ENCODE measurements at places on chromosomes 4 and X. TPM values are rescaled to one million over a fixed set of nuclear protein-coding genes. Genes with fewer than 3 reads are reported as not detected.

DNA sequence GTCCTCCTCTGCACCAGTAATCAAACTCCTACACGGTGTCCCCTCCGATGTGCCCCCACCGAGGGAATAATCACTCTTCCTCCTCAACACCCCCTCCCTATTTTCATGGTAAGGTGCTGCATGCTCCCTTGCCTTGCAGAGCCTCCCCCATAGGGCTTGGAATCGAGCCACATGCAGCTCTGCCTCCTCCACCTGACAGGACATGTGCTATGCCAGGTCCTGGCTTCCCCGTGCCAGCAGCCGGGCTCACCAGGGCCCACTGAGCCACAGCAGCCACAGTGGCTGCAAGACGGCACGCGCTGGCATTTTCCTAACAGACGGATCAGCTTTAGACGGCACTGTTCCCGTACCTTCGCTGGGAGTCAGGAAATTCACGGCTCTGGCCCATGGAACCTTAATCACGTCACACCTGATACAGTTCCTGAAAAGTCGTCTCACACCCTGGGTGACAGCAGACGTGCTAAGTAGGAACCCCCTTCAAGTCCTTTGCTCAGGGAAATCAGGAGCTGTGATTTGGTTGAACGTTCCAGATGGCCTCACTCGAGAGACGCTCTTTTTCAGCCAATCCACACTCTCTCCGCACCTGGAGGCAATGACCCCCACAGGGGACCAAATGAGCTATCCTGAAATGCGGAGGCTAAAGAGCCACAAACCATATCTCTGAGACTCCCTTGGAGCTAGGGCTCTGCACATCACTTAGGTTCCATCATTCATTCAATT lies 63.2 kb downstream of the JAKMIP1 start:
- no peak for DNase-seq
- no peak overlapping the region for H3K4me3 ChIP-seq
- no peaks in the 10 kb centered on the region for H3K4me1 ChIP-seq
- H3K36me3 ChIP-seq = no peaks in the 10 kb centered on the region

- H3K4me1 ChIP-seq = no peaks in the 10 kb centered on the region
- H3K36me3 ChIP-seq = peaks cover 41% of the 10 kb centered on the region
- no peak for DNase-seq
- no peak overlapping the region for H3K4me3 ChIP-seq
- H3K27me3 ChIP-seq = no peaks in the 10 kb centered on the region
Observed at GRCh38 chrX:136228839-136229207, 22.4 kb downstream of the MAP7D3 start.

- no peak overlapping the region for H3K4me3 ChIP-seq
- H3K36me3 ChIP-seq = no peaks in the 10 kb centered on the region
- no peaks in the 10 kb centered on the region for H3K4me1 ChIP-seq
- no peak overlapping the region for H3K27ac ChIP-seq
- no peaks in the 10 kb centered on the region for H3K27me3 ChIP-seq
- DNase-seq = no peak
Observed at GRCh38 chrX:81336455-81337152, 134.7 kb downstream of the SH3BGRL start.

DNA sequence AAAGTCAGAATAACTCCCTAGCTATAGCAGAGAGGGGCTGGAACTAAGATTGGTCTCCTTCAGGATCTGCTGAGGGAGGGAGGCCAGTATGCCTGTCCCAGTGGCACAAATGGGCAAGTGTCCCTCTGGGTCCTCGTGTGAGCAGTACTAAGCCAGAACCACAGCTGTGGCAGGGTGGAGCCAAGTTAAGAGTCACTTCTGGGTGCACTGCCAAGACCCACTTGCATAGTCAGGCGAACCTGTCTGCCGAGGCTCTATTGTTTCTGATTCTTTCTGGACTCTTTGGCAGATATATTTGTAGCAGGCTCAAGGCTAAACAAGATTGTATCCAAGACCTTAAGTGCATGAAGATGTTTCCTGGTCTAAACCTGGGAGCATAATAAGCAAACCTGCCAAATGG lies 1123.7 kb upstream of the POU3F4 start:
- no peaks in the 10 kb centered on the region for H3K36me3 ChIP-seq
- H3K27me3 ChIP-seq = no peaks in the 10 kb centered on the region
- no peak overlapping the region for H3K27ac ChIP-seq

- DNase-seq = no peak
- no peaks in the 10 kb centered on the region for H3K27me3 ChIP-seq
- peak overlapping the region; percentile 57 for H3K27ac ChIP-seq
- H3K4me1 ChIP-seq = peaks cover 5% of the 10 kb centered on the region
Observed at GRCh38 chr4:73919691-73920090, 50.5 kb downstream of the CXCL1 start.

DNA sequence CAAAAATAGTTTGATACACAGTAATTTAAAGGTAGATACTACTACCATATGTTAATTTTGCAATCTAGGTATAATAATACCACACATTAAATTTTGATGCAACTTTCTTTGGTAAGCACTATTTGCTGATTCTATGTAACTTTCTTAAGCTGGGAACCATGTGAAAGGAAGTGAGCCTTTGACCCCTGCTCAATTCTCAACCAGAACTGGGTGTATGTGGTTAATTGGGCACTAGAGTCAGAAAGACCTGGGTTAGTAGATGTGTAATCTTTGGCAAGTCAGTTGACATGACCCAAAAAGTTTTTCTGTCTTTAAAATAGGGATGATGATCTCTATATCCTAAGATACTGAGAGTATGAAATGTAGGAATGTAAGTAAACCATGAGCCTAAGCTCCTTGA lies 22.4 kb downstream of the TLR2 start:
- no peaks in the 10 kb centered on the region for H3K27me3 ChIP-seq
- H3K36me3 ChIP-seq = no peaks in the 10 kb centered on the region
- DNase-seq = no peak

Gene TLR6
- 1.1 TPM for total RNA-seq

- H3K4me1 ChIP-seq = no peaks in the 10 kb centered on the region
- no peak for DNase-seq
- no peak overlapping the region for H3K27ac ChIP-seq
- H3K36me3 ChIP-seq = no peaks in the 10 kb centered on the region
Observed at GRCh38 chr4:150323406-150324325, 245.4 kb downstream of the DCLK2 start.

DNA sequence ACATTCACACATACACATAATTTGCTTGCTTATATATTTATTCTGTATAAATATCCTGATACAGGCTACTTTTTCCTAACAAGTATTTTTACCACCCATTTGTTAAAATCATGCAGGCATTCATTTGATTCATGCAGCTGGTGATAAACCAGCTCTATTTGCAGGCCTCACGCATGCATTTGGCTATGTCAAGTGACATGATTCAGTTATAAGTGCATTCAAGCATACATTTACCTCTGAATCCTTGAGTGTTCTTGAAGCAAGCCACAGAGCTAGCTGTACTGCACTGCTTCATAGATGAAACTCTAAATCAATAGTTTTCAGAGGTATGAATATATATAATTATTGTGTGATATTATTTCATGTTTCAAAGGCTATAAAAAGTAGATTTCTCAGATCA lies 544.0 kb upstream of the AGA start:
- H3K4me1 ChIP-seq = no peaks in the 10 kb centered on the region
- no peak for DNase-seq
- no peaks in the 10 kb centered on the region for H3K27me3 ChIP-seq
- no peak overlapping the region for H3K27ac ChIP-seq
- no peak overlapping the region for H3K4me3 ChIP-seq

- no peaks in the 10 kb centered on the region for H3K27me3 ChIP-seq
- no peak overlapping the region for H3K27ac ChIP-seq
- no peaks in the 10 kb centered on the region for H3K36me3 ChIP-seq
- H3K4me3 ChIP-seq = no peak overlapping the region
- DNase-seq = no peak
Observed at GRCh38 chr4:158182736-158183135, 9.9 kb upstream of the GASK1B start.

GRCh38 chr4:105215609-105216313 lies 69.1 kb downstream of the TET2 start:
- no peak overlapping the region for H3K27ac ChIP-seq
- no peaks in the 10 kb centered on the region for H3K4me1 ChIP-seq
- no peaks in the 10 kb centered on the region for H3K27me3 ChIP-seq
- no peak for DNase-seq

GRCh38 chr4:38859501-38859900 lies 2.9 kb upstream of the TLR6 start:
- H3K27ac ChIP-seq = no peak overlapping the region
- H3K4me3 ChIP-seq = no peak overlapping the region
- peaks cover 19% of the 10 kb centered on the region for H3K4me1 ChIP-seq
- DNase-seq = no peak
- H3K27me3 ChIP-seq = no peaks in the 10 kb centered on the region
- no peaks in the 10 kb centered on the region for H3K36me3 ChIP-seq

DNA sequence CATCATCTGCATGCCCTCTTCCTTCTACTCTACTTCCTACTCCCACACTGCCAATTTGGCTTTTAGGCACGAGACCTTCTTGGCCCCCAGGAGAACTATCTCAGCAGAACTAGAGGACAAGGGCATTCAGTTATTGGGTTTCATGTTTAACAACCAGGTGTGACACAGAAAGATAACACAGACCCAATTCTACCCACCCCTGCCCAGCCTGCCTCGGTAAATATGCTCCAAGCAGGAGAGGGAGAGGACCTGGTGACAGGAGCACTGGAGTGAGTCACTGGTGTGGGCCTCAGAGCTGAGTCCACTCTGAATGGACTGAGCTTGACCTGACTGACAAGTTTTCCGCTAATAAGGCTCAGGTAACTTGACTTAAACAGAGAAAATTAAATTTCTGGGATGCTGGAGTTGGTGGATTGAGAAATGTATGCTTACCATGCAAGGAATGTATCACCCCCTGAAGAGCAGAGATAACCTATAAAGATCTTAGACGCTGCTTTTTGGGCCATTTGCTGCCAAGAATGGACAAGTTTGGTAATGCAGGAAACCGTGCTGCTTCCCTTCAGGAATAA lies 52.5 kb downstream of the CASP3 start:
- H3K36me3 ChIP-seq = no peaks in the 10 kb centered on the region
- no peak overlapping the region for H3K4me3 ChIP-seq
- no peak for DNase-seq

- H3K27me3 ChIP-seq = no peaks in the 10 kb centered on the region
- no peak overlapping the region for H3K27ac ChIP-seq
- no peaks in the 10 kb centered on the region for H3K4me1 ChIP-seq
- no peak for DNase-seq
- no peak overlapping the region for H3K4me3 ChIP-seq
- no peaks in the 10 kb centered on the region for H3K36me3 ChIP-seq
Observed at GRCh38 chr4:1623400-1623799, 60.7 kb downstream of the FAM53A start.

Gene BEX5
- total RNA-seq = 0.21 TPM

Gene CENPVL1
- total RNA-seq = not detected

Gene ITGB1BP2
- 1.4 TPM for total RNA-seq

Gene MAGEA2
- total RNA-seq = 0.28 TPM

DNA sequence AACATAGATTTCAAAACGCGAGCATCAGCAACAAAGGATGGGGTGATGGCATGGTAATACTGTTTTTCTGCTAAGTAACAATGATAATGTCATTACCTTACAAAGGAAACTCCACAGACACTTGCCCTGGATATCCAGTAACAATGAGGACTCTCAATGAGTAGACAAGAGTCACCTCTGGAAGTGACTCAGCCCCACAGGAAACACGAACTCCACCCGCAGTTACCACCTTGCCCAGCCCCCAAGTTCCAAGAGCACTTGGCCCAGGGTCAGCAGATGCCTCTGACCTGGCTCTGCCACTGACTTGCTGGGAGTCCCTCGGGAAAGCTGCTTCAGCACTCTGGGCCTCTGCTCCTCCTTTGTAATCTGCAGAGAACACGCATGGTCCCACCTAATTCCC lies 110.3 kb upstream of the MAP3K15 start:
- H3K4me3 ChIP-seq = no peak overlapping the region
- no peak for DNase-seq
- no peaks in the 10 kb centered on the region for H3K27me3 ChIP-seq

Gene TKTL2
- total RNA-seq = not detected

DNA sequence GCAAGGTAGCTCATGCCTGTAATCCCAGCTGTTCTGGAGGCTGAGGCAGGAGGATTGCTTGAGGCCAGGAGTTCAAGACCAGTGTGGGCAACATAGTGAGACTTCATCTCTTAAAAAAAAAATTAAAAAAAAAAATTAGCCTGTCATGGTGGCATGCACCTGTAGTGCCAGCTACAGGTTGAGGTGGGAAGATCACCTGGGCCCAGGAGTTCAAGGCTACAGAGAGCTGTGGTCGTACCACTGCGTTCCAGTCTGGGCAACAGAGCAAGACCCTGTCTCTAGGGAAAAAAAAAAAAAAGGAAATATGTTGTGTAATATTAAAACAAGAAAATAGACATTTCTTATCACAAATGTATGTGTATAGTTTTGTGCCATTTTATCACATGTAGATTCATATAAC lies 97.8 kb downstream of the LARP1B start:
- H3K27ac ChIP-seq = peak overlapping the region; percentile 63
- DNase-seq = no peak
- H3K4me3 ChIP-seq = no peak overlapping the region
- no peaks in the 10 kb centered on the region for H3K27me3 ChIP-seq

GRCh38 chr4:30962939-30963338 lies 242.8 kb downstream of the PCDH7 start:
- H3K27ac ChIP-seq = no peak overlapping the region
- H3K36me3 ChIP-seq = no peaks in the 10 kb centered on the region
- H3K4me1 ChIP-seq = no peaks in the 10 kb centered on the region
- no peak for DNase-seq
